ENCODE measurements at places on chromosomes 16 and 17. TPM values are rescaled to one million over a fixed set of nuclear protein-coding genes. Genes with fewer than 3 reads are reported as not detected.

DNA sequence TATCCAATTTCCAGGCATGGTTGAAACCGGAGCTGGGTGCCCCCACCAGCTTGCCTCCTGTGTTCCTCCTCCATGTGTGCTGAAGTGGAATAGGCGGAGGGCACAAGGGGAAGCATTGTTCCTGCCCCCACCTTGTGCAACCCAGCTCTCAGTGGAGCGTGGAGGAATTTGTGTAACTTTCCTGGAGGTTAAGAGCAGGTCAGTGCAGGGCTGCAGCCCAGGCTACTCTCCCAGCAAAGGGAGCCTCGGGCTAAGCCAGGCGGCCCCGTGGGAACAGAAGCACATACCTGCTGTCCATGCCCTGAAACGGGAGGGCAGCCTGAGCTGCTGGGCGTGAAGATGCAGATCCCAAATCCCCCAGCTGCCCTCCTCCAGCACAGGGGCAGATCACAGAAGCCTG lies 158.8 kb upstream of the LHX1 start:
- DNase-seq: no peak

- no peak for DNase-seq
Observed at GRCh38 chr17:63435681-63436522, 10.2 kb downstream of the CYB561 start.

- peak; percentile 84 for DNase-seq
Observed at GRCh38 chr17:43994272-43995149, 9.9 kb upstream of the NAGS start.

Gene HBQ1
- total RNA-seq: 1.0 TPM

Gene KRTAP1-5
- total RNA-seq: not detected

DNA sequence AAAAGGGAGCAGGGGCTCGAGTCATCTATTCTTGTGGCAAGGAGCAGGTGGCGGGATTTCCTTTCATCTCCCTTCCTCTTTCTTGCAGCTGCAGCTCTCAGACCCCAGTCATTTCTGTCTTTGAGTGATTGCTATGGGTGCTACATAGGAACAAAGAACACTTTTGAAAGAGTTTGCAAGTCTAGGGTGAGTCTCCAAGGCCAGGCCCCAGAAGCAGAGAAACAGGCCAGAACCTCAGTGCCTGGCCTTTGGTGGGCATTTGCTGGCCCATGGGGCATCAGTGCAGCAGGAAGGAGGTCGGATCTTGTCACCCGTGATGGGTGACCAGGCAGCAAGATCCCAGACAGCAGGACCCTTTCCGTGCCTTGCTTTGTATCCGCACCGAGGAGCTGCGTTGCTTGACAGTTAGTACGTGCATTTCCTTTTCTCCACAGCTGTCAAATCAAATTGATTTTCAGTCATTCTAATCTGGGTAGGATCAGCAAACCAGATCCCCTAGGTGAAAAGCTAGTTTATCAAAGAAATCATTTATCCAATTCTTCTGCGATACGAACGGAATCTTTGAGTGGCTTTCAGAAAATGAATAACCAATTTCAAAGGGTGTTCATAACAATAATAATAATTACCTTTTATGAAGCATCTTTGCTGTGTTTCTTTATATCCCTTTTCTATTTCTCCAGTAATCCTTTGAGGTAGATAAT lies 244.6 kb upstream of the MAF start:
- DNase-seq: no peak
